ENCODE measurements at places on chromosomes 12 and 14. TPM values are rescaled to one million over a fixed set of nuclear protein-coding genes. Genes with fewer than 3 reads are reported as not detected.

DNA sequence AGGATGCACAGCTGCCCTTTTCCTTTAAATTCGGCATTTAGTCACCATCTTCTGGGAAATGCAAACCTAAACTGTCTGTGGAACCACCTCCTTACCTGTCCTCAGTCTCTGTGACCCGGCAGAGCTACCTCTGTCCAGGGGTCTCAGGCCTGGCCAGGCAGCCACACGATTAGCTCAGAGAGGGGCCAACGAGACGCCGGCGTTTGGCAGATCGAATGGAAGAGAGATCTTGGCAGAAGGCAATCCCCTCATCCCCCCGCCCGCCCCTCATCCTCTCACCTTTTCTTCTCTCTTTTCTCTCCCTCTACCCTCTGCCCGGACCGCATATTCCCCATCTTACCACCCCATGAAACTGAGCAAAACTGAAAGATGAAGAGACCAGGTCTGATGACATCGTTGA lies 101.0 kb downstream of the PIWIL1 start:
- peak; percentile 36 for DNase-seq

AMDHD1 gene
- 0.71 TPM for total RNA-seq

KRT74 gene
- total RNA-seq = not detected

RPL10L gene
- total RNA-seq = not detected

TRPV4 gene
- total RNA-seq = 0.55 TPM

KIF5A gene
- 6.0 TPM for total RNA-seq
